ENCODE measurements at places on chromosomes 3 and 15. TPM values are rescaled to one million over a fixed set of nuclear protein-coding genes. Genes with fewer than 3 reads are reported as not detected.

GRCh38 chr15:60076045-60076444 is 71.9 kb downstream of the FOXB1 start:
- DNase-seq, result no peak

- no peak for DNase-seq
Observed at GRCh38 chr3:111745786-111746185, 113.3 kb upstream of the PHLDB2 start.

TAGLN3 gene
- not detected for total RNA-seq

DNA sequence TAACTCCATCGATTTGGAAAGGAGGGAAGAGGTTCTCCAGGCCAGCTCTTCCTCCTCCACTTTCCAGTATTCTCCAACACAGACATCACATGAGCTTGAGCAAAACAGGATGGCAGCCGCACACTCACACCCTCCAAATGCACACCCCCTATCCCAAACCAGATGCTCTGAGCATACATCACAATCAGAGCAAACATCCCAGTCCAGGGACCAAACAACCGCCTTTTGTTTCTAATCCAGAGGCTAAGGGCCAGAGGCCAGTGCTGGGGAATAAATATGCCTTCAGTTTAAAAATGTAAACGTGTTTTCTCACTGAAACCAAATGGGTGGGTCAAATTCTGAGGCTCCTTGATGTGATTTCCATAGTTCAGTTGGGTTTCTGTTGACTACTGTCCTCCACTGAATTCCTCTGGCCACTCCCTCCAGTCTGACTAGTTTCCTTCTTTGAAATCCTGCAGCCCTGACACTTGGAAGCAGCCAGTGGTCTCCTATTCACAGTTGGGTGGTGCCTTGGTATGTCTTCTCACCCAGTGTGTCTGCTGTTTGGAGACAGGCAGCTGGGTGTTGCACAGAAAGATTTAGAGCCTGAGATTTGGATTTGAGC is 19.2 kb upstream of the MFGE8 start:
- peak; percentile 52 for DNase-seq

GNAI2 gene
- 126 TPM for total RNA-seq

GRCh38 chr15:76057332-76058000 is 2.3 kb upstream of the TMEM266 start:
- DNase-seq, result no peak

DNA sequence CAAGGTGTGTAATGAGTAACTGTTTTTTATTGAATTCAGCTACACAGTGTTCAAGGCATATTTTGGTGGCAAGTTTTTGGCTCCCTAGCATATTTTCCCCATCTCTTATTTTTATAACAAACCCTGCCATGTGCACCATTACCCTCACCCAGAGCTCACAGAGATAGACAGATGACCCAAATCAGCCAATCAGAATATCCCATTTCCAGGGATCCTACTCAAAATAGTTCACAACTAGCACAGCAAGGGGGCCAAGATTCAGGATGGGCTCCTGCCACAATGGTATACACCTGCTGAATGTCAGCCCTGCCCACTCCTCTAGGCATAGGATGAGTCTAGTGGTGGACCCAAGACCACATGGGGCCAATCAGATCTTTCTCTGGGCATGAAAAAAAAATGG is 78.8 kb upstream of the SETMAR start:
- DNase-seq, result no peak

GRCh38 chr3:189092547-189092946 is 79.2 kb upstream of the TPRG1 start:
- no peak for DNase-seq
